ENCODE measurements at places on chromosomes 12 and 14. TPM values are rescaled to one million over a fixed set of nuclear protein-coding genes. Genes with fewer than 3 reads are reported as not detected.

DNA sequence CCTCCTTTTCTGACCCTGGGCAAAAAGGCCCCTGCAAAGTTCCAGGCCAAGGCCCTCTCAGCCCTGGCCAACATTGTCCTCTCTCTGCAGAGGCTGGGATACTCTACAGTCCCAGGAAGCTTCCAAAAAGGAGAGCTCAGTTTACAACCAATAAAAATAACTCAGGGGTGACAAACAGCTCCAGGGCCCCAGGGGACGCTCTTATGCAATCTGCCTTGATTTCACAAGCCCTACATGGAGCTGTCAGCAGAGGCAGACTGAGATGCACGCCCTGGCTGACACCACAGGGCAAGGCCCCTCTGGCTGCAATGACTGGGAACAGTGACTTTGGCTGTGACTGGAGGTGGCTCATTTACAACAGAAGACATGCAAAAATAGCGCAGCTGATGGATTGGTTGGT lies 129.0 kb upstream of the MED13L start:
- peak; percentile 94 for DNase-seq

DNA sequence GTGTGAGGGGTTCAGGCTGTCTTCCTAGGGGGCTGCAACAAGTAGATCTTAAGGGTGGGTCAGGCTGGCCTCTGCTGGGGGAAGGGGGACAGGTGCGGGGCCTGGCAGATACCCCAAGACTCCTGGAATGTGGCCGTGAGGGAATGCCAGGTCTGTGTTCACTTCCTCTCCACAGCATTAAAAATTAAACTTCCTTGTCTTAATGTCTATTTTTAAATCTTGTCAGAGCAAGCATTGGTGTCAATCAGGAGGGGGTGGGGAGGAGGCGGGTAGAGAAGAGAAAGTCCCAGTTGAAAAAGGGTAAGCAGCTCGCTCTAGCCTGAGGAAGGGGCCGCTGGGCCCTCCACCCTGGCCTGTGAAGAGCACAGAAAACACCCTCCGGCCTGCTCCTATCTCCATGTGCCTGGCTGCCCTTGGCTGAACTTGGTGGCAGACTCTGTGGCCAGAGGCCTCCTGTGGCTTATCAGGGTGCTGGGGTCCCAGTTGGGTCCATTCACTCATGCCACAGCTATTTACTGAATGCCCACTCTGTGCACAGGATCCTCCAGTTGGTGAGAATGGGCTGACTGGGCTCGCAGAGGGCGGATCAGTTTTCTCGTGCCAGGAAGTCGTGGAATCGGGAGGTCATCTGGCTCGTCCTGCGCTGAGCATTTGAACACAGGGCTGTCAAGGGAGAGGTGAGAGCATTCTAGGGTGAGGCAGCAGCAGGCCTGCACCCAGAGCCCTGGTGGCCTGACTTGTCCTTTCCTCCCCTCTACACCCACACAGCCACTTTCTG lies 128.8 kb downstream of the TSPAN9 start:
- DNase-seq, result no peak

- no peak for DNase-seq
These were observed 786.8 kb downstream of the TMTC2 start for GRCh38 chr12:83473408-83474095.

- no peak for DNase-seq
These were observed 72.1 kb upstream of the ST8SIA1 start for GRCh38 chr12:22406627-22407026.

GRCh38 chr12:22169376-22169775 lies 123.4 kb downstream of the CMAS start:
- no peak for DNase-seq

- DNase-seq, result peak; percentile 29
These were observed 116.6 kb downstream of the CALM1 start for GRCh38 chr14:90513161-90514014.

DNA sequence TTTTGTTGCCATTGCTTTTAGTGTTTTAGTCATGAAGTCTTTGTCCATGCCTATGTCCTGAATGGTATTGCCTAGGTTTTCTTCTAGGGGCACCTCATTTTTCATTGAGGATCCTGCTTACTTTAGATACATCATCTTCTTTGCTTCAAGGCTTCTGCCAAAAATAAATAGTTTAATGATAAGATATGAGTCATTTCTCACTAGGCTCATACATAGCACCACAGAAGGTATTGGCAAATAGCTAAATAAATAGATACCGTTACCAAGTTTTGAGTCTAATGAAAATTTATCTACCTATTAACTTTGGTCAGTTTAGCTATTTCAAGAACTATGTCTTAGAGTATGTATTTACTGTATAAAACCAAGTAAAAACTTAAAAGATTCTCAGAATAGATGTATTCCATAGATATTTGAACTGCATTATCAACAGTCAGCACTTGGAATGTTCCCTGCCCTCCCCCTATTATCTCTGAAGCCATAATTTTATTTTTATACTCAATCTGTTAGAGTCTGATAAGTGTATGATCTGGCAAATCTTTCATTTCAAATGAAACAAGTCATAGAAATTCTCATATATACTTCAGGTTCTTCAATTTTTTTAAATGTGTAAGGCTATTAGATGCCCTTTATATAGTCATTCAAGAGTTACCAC lies 310.2 kb downstream of the CCDC91 start:
- no peak for DNase-seq

DNA sequence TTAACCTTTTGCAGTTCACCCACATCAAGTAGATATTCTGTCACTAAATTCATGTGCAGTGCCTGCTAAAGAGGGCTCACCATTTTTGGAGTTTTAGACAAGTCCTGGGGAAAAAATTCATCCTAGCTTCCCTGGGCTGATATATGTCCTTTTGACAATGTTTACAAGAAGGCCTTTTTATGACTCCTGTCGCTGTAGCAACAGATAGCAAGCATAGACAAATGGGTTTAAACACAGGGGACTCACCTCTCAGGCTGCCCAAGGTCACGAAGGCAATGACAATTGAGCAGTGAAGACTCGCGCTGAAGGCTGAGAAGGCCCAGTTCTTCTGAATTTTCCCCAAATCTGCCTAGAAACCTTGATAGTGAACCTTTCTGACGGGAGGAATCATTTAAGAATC lies 150.7 kb upstream of the CPM start:
- no peak for DNase-seq

- DNase-seq, result no peak
These were observed 34.1 kb downstream of the IFT43 start for GRCh38 chr14:76019676-76020075.

DNA sequence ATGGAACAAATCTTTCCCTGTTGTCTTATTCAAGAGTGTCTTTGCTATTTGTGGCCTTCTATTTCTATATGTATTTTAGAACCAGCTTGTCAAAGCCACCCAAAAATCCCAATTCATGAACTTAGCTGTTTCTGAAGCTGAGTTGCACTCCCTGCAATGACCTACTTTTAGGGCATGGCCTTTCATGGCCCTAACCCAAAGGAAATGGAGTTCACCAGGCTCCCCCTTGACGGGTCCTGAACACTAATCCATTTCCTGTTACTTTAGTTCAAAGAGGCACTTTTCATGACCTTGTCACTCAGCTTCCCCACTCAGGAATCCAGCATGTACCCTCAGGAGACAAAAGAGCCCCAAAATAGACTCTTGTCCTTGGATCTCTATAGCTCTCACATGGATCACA lies 7.6 kb downstream of the TMED8 start:
- DNase-seq, result no peak

DNA sequence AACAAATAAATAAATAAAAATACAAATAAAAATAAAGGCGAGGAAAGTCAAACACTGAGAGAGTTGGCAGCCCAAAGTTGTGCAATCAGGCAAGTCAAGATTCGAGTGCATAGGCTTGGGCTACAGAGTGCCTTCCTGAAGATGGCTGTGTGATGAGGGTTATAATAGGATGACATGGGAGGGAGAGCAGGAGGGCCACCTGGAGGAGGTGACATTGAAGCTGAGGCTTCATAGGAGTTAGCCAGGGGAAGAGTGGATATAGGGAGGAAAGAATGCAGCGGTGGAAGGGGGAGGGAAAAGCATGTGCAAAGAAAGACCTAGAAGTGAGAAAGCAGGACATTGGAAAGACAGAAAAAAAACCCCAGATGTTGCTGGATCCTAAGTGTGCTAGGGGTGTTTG lies 53.1 kb downstream of the YEATS4 start:
- DNase-seq, result no peak

DNA sequence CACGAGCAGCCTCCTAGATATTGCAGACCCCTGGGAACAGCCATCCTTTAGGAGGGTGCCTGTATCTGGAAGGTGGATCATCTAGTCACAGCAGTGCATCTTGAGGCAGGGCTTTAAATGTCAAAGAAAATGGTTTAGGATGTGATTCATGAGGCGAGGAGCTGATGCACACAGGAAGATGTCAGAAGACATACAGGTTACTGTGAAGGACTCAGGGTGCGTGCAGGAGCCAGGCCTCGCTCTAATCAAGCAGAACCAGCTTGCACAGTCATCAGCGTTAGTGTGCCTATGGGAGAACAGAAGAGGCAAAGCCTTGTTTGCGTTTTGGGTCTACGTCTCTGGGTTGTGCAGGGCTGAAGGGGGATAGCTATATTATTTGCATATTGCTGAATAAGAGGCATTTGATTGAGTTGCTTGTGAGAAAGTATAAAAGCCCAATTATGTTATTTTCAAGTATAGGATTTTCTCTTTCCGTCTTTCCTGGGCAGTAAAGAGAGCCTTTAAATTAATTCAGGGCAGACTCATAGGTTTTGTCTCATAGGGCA lies 77.3 kb upstream of the RPH3A start:
- DNase-seq, result no peak

DNA sequence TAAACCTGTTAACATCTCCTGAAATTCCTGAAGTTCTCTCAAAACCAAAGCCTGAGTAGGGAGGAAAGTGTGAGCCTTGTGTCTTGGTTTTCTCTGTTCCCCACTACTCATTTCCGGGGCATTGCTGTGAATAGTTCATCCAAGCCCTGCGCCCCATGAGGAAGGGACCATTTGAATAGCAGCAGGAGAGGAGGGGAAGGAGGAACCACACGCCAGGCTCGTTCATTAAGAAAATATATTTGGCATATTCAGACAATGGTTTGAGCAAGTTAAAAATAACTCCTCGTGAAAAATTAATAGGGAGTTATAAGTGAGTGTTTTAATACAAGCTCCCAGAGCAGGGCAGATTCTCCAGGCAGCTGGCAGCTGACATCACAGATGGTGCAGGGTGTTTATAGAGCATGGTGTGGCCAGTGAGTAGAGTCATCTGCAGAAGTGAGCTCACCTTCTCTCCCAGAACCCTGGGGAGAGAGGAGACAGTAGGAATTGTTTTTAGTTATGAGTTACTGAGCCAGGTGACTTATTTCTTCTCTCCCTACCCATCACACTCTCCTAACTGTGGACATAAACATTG lies 29.5 kb upstream of the CISTR start:
- no peak for DNase-seq

KLHL33 gene
- not detected for total RNA-seq

RND1 gene
- not detected for total RNA-seq

DLGAP5 gene
- total RNA-seq, result 109 TPM

CCER1 gene
- total RNA-seq, result not detected

PRR4 gene
- 1.3 TPM for total RNA-seq
